Subcutaneous adipose tissue (tissue), 4 donors: ENCODE measurements at places on chromosomes 7 and 10. TPM values are rescaled to one million over a fixed set of nuclear protein-coding genes. Genes with fewer than 3 reads are reported as not detected.

ICA1 gene
- total RNA-seq = 31.5 TPM

GPR158 gene
- total RNA-seq = 1.1 TPM

ADCYAP1R1 gene
- 3.1 TPM for total RNA-seq

SPDYE9 gene
- total RNA-seq = not detected

CNTNAP2 gene
- not detected for total RNA-seq

MALRD1 gene
- 2.6 TPM for total RNA-seq

CFAP43 gene
- not detected for total RNA-seq

NXPH1 gene
- total RNA-seq = not detected

ZNF503 gene
- 5.3 TPM for total RNA-seq

GSTK1 gene
- 264 TPM for total RNA-seq

NUTM2E gene
- not detected for total RNA-seq

KNDC1 gene
- not detected for total RNA-seq

GBF1 gene
- 34.3 TPM for total RNA-seq

FAM241B gene
- 1.8 TPM for total RNA-seq

ABCB4 gene
- 3.1 TPM for total RNA-seq

NKX2-3 gene
- not detected for total RNA-seq

BAMBI gene
- total RNA-seq = 3.3 TPM

ATOH7 gene
- total RNA-seq = not detected

SLC39A12 gene
- not detected for total RNA-seq

PNLIPRP1 gene
- not detected for total RNA-seq

TWIST1 gene
- 78.2 TPM for total RNA-seq

PLXDC2 gene
- total RNA-seq = 117 TPM

ATG9B gene
- total RNA-seq = not detected

CYP2E1 gene
- total RNA-seq = 1.1 TPM

GOLGA7B gene
- total RNA-seq = 3.2 TPM

OR6B1 gene
- total RNA-seq = not detected

PRSS2 gene
- total RNA-seq = not detected

APBB1IP gene
- total RNA-seq = 14.8 TPM

LLCFC1 gene
- total RNA-seq = not detected
